A549 treated with dexamethasone at 1 μM for 4 hours (cell line): ENCODE measurements at places on chromosomes 16 and 17. TPM values are rescaled to one million over a fixed set of nuclear protein-coding genes. Genes with fewer than 3 reads are reported as not detected.

Gene TMED6
- total RNA-seq, result 0.08 TPM in 1 of 5 replicates, not detected in the others

Gene NKIRAS2
- total RNA-seq, result 43.6 to 49.2 TPM (median 47.0 TPM) in 5 replicates

Gene ARMC7
- total RNA-seq, result 15.6 to 21.9 TPM (median 16.6 TPM) in 5 replicates

Gene PRSS33
- not detected in 5 replicates for total RNA-seq

Gene WFIKKN1
- total RNA-seq, result 0.07 to 0.25 TPM (median 0.18 TPM) in 5 replicates

Gene RUNDC3A
- total RNA-seq, result 0.39 to 1.1 TPM (median 0.81 TPM) in 5 replicates

Gene SLC5A10
- 0.14 to 0.21 TPM (median 0.19 TPM) in 5 replicates for total RNA-seq

Gene ALOX12
- not detected in 5 replicates for total RNA-seq

Gene LRRC37A
- 0.86 to 1.6 TPM (median 1.1 TPM) in 5 replicates for total RNA-seq

Gene SALL1
- 0.26 to 0.50 TPM (median 0.36 TPM) in 5 replicates for total RNA-seq

Gene SLX1A
- total RNA-seq, result 3.4 to 20.4 TPM (median 6.7 TPM) in 5 replicates

Gene TBC1D3E
- total RNA-seq, result not detected in 5 replicates

Gene HNF1B
- 13.8 to 20.7 TPM (median 19.3 TPM) in 5 replicates for total RNA-seq

Gene BRIP1
- 3.6 to 5.2 TPM (median 4.1 TPM) in 5 replicates for total RNA-seq

Gene OR3A2
- not detected in 5 replicates for total RNA-seq

Gene TPSG1
- total RNA-seq, result 0.08 to 0.09 TPM in 2 of 5 replicates, not detected in the others

Gene LRRC46
- total RNA-seq, result 3.3 to 4.8 TPM (median 3.9 TPM) in 5 replicates

Gene DOC2B
- total RNA-seq, result 1.6 to 2.5 TPM (median 2.3 TPM) in 5 replicates

Gene ZG16B
- 0.60 to 0.98 TPM (median 0.66 TPM) in 5 replicates for total RNA-seq

Gene PRR11
- total RNA-seq, result 44.7 to 68.8 TPM (median 66.7 TPM) in 5 replicates

Gene TNS4
- total RNA-seq, result 194 to 318 TPM (median 270 TPM) in 5 replicates

Gene PTRH2
- total RNA-seq, result 95.3 to 123 TPM (median 98.1 TPM) in 5 replicates

Gene CLEC19A
- 0.08 to 0.15 TPM (median 0.11 TPM) in 4 of 5 replicates, not detected in the other for total RNA-seq

Gene MYO15A
- total RNA-seq, result 0.26 to 0.82 TPM (median 0.53 TPM) in 5 replicates

Gene RAC3
- 26.3 to 41.3 TPM (median 39.9 TPM) in 5 replicates for total RNA-seq

Gene MYH13
- total RNA-seq, result 0.01 TPM in 2 of 5 replicates, not detected in the others

Gene HASPIN
- total RNA-seq, result 14.2 to 15.6 TPM (median 15.2 TPM) in 5 replicates

Gene CYGB
- 0.71 to 1.4 TPM (median 0.98 TPM) in 5 replicates for total RNA-seq

Gene TBC1D3H
- not detected in 5 replicates for total RNA-seq

Gene CPHXL2
- not detected in 5 replicates for total RNA-seq

Gene TEKT1
- 0.05 to 0.18 TPM (median 0.07 TPM) in 5 replicates for total RNA-seq

Gene OR1F1
- total RNA-seq, result 0.26 to 0.56 TPM (median 0.42 TPM) in 5 replicates

Gene CTRB1
- 0.18 TPM in 1 of 5 replicates, not detected in the others for total RNA-seq

Gene CRISPLD2
- total RNA-seq, result 3.6 to 4.7 TPM (median 4.1 TPM) in 5 replicates

Gene CCL1
- not detected in 5 replicates for total RNA-seq

Gene CASKIN2
- 7.3 to 14.5 TPM (median 12.9 TPM) in 5 replicates for total RNA-seq

Gene OTOA
- total RNA-seq, result 0.04 to 0.09 TPM (median 0.06 TPM) in 5 replicates

Gene MT1F
- 14.8 to 20.2 TPM (median 16.2 TPM) in 5 replicates for total RNA-seq

Gene SLC5A2
- total RNA-seq, result 0.11 to 0.24 TPM (median 0.14 TPM) in 5 replicates
